Stimulated activated CD8-positive, alpha-beta memory T cell treated with anti-CD3 and anti-CD28 coated beads, Interleukin-15, amount 100 ng/mL, for 24 hours (primary cell): ENCODE measurements at places on chromosomes 2 and 18.

DNA sequence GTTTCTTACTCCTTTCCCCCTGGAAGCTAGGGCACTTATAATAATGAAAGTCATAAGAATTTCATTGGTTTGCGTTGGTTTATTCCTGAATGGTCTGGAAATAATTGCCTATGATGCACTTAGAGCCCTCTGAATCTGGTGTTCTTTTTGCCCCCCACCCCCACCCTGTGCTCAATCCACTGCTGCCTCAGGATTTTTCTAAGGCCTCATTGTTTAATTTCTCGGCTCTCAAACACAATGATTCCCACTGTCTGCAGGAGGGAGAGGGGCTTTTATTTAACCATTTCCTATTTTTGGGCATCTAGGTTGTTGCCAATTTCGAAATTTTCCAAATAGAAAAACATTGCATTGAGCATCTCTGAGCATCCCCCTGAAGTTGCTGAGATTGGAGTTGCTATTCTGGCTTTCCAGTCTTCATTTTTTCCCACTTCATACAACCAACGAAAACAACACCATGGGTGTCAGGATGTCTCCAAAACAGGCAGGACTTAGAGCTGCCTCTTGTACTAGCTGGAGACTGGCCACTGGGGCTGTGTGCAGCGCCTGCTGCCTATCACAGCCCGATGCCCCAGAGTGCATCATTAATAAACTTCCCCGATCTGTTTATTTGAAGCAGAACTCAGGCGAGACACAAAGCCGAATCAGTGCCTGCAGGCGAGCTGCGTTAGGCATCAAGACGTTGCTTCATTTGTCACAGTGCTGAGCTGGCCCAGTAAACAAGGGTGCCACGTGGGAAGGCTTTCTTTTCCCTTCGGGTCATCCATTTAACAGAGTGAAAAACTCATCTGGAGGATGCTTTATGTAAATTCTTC, 1.8 kb upstream of the PCARE start:
- DNase-seq = no peak

- no peak for DNase-seq
Observed at GRCh38 chr2:15385184-15385583, 175.9 kb downstream of the NBAS start.

DNA sequence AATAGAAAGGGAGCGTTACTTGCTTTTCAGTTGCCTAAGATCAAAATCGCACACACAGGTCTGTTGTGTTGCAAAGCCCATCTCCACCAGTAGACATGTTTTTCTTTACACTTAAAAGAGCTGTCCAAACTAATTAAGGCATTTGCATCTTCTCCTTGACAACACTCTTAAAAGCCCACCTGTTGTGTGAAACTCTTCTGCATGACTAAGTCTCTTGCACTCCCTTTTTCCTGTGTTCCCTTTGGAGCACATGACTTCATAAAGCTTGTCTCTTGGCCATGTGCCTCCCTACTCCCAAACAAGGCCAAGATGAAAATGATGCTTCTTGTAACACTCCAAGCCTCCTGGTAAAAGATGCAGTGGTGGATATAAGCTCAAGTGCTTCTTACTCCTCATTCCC, 26.1 kb downstream of the PID1 start:
- DNase-seq = no peak

- no peak for DNase-seq
Observed at GRCh38 chr2:128637481-128638155, 318.9 kb upstream of the HS6ST1 start.
